ENCODE measurements at places on chromosomes 16 and 17.

DNA sequence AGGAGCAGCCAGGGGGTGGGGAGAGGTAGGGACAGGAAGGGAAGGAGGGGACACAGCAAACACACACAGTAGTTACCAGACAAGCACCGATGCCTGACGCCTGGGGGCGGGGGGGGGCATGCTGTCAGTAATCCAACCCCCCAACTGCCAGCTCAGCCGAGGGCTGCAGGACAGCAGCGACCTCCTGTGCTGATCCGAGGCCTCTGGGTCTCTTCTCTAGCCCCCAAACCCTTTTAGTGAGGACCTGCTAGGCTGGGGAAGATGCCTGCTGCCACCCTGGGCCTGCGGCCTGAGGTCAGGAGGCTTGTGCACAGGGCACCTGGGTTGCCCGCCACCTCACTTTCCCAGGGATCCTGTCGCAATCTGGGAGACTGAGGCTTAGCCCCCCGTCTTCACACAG lies 11.6 kb downstream of the FLOT2 start:
- no peak for DNase-seq

GRCh38 chr16:76926042-76926441 lies 264.9 kb upstream of the MON1B start:
- DNase-seq: no peak

DNA sequence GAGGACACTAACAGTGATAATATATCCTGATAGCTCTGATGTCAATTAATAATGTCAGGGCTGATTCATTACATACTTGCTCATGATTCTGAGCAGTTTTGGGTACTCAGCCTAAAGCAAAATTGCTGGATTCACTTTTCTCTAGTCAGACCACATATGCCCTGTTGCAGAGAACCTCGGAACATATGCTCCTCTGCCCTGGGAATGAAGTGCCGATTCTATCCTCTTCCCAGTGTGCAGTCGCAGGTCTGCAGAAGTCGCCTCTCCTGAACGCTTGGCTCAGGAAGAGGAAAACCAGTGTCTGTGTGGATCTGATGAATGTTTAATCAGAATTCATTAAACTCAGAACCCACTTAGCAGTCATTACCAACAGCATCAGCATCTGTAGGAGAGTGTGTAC lies 34.5 kb downstream of the ABCC12 start:
- DNase-seq: no peak

GRCh38 chr16:66332634-66333610 lies 33.6 kb upstream of the CDH5 start:
- no peak for DNase-seq

DNA sequence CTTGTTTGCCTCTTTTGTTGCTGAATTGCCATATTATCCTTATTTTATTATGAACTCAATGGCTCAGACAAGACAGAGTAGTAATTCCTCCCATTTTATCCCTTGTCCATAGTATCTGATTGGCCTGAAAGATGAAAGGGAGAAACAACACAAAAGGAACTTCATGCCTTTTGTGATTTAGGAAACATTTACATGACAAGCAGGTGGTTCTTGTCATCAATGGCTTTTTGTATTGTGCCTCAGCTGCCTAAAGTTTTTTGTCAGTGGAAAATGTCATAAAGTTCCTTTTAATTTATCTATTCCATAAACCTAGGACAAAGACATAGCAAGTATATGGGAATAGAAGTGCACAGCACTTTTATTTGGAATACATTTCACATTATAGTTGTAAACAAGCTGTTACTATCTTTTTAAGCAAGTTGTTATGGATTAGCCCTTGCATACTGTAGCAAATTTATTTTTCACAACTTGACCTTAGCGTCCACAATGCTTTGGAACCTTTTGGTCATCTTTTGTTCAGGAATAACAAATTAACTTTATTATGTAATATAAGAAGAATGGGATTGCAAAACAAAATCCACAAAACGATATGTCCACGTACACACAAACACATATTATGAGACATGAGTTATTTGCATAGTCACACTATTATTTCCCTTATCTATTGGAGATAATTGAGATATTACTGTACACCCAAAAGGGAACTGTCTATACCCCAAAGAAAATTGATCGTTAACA lies 12.4 kb upstream of the MPHOSPH6 start:
- DNase-seq: no peak

GRCh38 chr16:19963301-19963700 lies 78.7 kb upstream of the GPRC5B start:
- DNase-seq: no peak

- no peak for DNase-seq
Observed at GRCh38 chr16:9107025-9107970, 15.9 kb downstream of the HAPSTR1 start.

Data from activated CD8-positive, alpha-beta memory T cell treated with anti-CD3 and anti-CD28 coated beads, Interleukin-2, amount 10 ng/mL, durations not matched to agents 7 days and 5 days (primary cell).